Naive B cell (primary cell): ENCODE measurements at places on chromosomes 5 and 9. TPM values are rescaled to one million over a fixed set of nuclear protein-coding genes. Genes with fewer than 3 reads are reported as not detected.

DNA sequence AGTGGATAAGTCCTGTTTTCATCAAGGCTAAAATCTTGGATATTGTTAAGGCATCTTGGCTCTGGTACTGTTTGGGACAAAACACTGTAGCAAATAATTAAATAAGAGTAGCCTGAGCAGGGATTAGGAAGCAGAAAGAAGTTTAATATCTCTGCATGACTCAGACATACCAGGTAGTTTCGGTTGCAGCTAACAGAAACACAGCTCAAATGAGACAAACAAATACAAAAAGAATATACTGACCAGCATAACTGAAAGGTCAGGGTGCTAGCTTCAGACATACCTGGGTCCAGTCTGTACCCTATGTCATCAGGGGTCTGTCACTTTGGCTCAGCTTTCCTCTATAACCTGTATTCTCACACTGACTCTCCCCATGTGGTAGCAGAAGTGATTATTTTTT, 156.4 kb upstream of the MAP3K1 start:
- H3K27ac ChIP-seq = no peak overlapping the region
- H3K27me3 ChIP-seq = no peaks in the 10 kb centered on the region
- H3K4me3 ChIP-seq = no peak overlapping the region

GRCh38 chr5:73801686-73802085, 175.7 kb downstream of the ARHGEF28 start:
- H3K27ac ChIP-seq = no peak overlapping the region
- no peaks in the 10 kb centered on the region for H3K4me1 ChIP-seq
- H3K36me3 ChIP-seq = no peaks in the 10 kb centered on the region
- no peak overlapping the region for H3K4me3 ChIP-seq

The CCNO gene
- not detected for polyA plus RNA-seq

- peaks cover 7% of the 10 kb centered on the region for H3K27me3 ChIP-seq
- H3K4me1 ChIP-seq = no peaks in the 10 kb centered on the region
- H3K36me3 ChIP-seq = no peaks in the 10 kb centered on the region
- no peak overlapping the region for H3K4me3 ChIP-seq
Observed at GRCh38 chr5:140591747-140592372, 27.2 kb downstream of the SLC35A4 start.

GRCh38 chr9:29717631-29718030, 2144.3 kb upstream of the C9orf72 start:
- H3K36me3 ChIP-seq = no peaks in the 10 kb centered on the region
- no peak overlapping the region for H3K4me3 ChIP-seq
- H3K4me1 ChIP-seq = no peaks in the 10 kb centered on the region
- H3K27me3 ChIP-seq = no peaks in the 10 kb centered on the region
- no peak for DNase-seq

DNA sequence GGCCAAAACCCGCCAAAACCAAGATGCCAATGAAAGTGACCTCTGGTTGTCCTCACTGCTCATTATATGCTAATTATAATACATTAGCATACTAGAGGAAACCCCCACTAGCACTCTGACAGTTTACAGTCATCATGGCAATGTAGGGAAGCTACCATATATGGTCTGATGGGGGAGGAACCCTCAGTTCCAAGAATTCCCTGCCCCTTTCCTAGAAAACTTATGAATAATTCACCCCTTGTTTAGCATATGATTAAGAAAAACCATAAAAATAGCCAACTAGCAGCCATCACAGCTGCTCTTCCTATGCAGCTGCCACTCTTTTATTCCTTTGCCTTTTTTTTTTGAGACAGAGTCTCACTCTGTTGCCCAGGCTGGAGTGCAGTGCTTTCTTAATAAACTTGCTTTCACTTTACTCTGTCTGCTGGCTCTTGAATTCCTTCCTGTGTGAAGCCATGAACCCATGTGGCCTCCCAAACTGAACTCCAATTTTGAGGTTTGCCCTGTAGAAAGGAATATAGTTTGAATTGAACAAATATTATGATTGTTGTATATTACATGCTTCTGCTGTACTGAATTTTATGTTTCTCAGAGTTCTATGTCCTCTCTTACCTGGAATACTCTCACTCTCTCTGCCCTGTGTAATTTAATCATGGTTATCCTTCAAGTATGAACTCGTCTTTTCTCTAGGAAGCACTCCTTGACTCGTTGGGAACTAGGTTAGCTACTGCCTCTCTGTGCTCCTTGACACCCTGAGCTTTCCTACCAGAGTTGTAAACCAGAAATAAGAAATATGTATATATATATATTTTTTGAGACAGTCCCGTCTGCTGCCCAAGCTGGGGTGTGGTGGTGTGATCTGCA, 59.8 kb downstream of the KIAA1958 start:
- no peaks in the 10 kb centered on the region for H3K27me3 ChIP-seq
- H3K27ac ChIP-seq = no peak overlapping the region
- no peaks in the 10 kb centered on the region for H3K36me3 ChIP-seq
- DNase-seq = no peak
- H3K4me1 ChIP-seq = peaks cover 26% of the 10 kb centered on the region
- H3K4me3 ChIP-seq = no peak overlapping the region

- peaks cover 3% of the 10 kb centered on the region for H3K27me3 ChIP-seq
- no peak overlapping the region for H3K27ac ChIP-seq
- H3K4me3 ChIP-seq = no peak overlapping the region
- H3K36me3 ChIP-seq = no peaks in the 10 kb centered on the region
Observed at GRCh38 chr9:88682431-88682831, 147.5 kb downstream of the NXNL2 start.

The NUTM2F gene
- not detected for polyA plus RNA-seq

- no peak overlapping the region for H3K4me3 ChIP-seq
- H3K27me3 ChIP-seq = peaks cover 14% of the 10 kb centered on the region
- no peaks in the 10 kb centered on the region for H3K36me3 ChIP-seq
- H3K27ac ChIP-seq = no peak overlapping the region
- DNase-seq = no peak
- peaks cover 4% of the 10 kb centered on the region for H3K4me1 ChIP-seq
Observed at GRCh38 chr5:10286862-10287227, 20.9 kb downstream of the CMBL start.

- DNase-seq = no peak
- no peaks in the 10 kb centered on the region for H3K4me1 ChIP-seq
- no peak overlapping the region for H3K27ac ChIP-seq
- no peak overlapping the region for H3K4me3 ChIP-seq
Observed at GRCh38 chr5:55932700-55933099, 62.1 kb downstream of the IL6ST start.

The CDH12 gene
- polyA plus RNA-seq = not detected

GRCh38 chr9:35729700-35730485, 2.1 kb downstream of the TLN1 start:
- H3K4me1 ChIP-seq = peaks cover 11% of the 10 kb centered on the region
- H3K27ac ChIP-seq = peak overlapping the region; percentile 92
- DNase-seq = no peak
- H3K4me3 ChIP-seq = no peak overlapping the region

DNA sequence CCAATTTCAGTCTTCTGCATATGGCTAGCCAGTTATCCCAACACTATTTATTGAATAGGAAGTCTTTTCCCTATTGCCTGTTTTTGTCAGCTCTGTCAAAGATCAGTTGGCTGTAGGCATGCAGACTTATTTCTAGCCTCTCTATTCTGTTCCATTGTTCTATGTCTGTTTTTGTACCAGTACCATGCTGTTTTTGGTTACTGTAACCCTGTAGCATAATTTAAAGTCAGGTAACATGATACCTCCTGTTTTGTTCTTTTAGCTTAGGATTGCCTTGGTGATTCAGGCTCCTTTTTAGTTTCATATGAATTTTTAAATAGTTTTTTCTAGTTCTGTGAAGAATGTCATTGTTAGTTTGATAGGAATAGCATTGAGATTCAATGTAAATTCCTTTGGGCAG, 104.9 kb upstream of the SLCO6A1 start:
- no peak for DNase-seq
- no peaks in the 10 kb centered on the region for H3K4me1 ChIP-seq
- H3K36me3 ChIP-seq = no peaks in the 10 kb centered on the region
- H3K27me3 ChIP-seq = no peaks in the 10 kb centered on the region
- no peak overlapping the region for H3K4me3 ChIP-seq
- H3K27ac ChIP-seq = no peak overlapping the region

DNA sequence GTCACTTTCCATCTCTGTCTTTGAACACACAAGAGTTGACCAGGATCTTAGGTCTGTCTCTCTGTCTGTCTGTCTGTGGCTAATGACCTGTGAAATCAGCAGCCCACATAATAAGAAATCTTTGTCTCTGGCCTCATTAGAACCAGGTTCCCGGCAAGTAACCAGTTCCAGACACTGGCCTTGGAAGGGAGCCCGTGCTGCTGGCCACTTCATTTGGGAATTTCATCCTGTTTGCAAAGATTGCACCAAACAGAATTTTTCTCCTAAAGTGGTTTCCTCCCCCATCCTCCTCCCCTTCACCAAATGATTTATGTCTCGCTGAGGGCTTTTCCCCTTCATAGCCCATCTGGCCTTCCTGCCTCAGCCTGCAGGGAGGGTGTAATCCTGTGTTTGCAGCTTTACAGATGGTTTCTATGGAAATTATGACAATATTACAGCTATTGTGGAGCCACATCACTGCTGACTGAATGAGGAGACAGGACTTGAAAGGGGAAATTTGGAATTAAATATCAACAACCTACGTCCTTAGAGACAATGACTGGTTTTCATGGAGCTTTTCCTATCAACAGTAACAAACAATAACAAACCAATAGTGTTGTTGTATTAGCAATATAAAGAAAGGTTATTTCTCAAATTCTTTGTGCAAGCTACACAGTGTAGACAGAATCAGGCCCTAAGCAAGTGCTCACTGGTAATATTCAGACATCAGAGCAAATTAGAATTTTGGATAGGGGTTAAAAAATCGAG, 25.7 kb downstream of the DPYSL3 start:
- H3K4me1 ChIP-seq = peaks cover 9% of the 10 kb centered on the region
- no peak for DNase-seq
- no peak overlapping the region for H3K27ac ChIP-seq
- peaks cover 19% of the 10 kb centered on the region for H3K27me3 ChIP-seq
- H3K4me3 ChIP-seq = no peak overlapping the region

The TRPM6 gene
- not detected for polyA plus RNA-seq

DNA sequence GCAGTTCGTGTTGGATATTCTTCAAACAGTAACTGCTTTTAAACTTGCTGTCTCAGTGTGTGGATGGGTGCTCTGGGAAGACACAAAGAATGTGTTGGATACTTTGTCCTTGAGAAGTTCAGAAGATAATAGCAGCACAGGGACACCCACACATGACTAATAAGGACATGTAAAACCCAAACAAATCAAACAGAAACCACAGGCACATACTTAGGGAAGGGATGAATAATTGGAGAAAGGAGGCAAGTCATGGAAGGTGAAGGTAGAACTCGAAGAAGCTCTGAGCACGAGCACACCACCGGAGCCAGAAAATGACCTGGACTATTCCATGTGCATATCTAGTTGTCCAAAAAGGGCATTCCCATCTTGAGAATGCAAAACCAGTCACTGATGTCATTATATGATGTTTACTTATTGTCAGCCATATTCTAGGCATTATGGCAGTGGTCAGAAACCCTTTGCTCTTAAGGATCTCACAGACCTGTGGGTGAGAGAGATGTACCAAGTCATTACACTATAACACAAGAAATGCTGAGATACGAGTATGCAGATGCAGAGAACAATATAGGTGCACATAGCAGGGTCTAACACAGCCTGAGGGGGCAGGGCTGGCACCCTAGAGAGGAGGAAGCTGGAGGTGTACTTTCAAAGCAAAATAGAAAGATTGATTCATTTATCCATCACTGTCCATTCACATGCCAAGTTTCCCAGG, 152.9 kb downstream of the PIK3R1 start:
- peaks cover 37% of the 10 kb centered on the region for H3K4me1 ChIP-seq
- peaks cover 8% of the 10 kb centered on the region for H3K36me3 ChIP-seq
- no peaks in the 10 kb centered on the region for H3K27me3 ChIP-seq
- no peak for DNase-seq
- H3K27ac ChIP-seq = peak overlapping the region; percentile 60
- H3K4me3 ChIP-seq = peak overlapping the region; percentile 61

GRCh38 chr9:8614926-8615440, 815.4 kb upstream of the DMAC1 start:
- no peaks in the 10 kb centered on the region for H3K36me3 ChIP-seq
- no peaks in the 10 kb centered on the region for H3K27me3 ChIP-seq
- H3K4me3 ChIP-seq = no peak overlapping the region
- no peak for DNase-seq
- H3K4me1 ChIP-seq = no peaks in the 10 kb centered on the region

GRCh38 chr5:79023348-79023747, 38.2 kb upstream of the ARSB start:
- no peak for DNase-seq
- H3K27ac ChIP-seq = no peak overlapping the region
- peaks cover 50% of the 10 kb centered on the region for H3K27me3 ChIP-seq
- no peak overlapping the region for H3K4me3 ChIP-seq
- H3K36me3 ChIP-seq = no peaks in the 10 kb centered on the region

- no peak overlapping the region for H3K4me3 ChIP-seq
- H3K36me3 ChIP-seq = no peaks in the 10 kb centered on the region
- no peak overlapping the region for H3K27ac ChIP-seq
- peaks cover 10% of the 10 kb centered on the region for H3K27me3 ChIP-seq
Observed at GRCh38 chr5:149038336-149039080, 24.4 kb downstream of the SH3TC2 start.

DNA sequence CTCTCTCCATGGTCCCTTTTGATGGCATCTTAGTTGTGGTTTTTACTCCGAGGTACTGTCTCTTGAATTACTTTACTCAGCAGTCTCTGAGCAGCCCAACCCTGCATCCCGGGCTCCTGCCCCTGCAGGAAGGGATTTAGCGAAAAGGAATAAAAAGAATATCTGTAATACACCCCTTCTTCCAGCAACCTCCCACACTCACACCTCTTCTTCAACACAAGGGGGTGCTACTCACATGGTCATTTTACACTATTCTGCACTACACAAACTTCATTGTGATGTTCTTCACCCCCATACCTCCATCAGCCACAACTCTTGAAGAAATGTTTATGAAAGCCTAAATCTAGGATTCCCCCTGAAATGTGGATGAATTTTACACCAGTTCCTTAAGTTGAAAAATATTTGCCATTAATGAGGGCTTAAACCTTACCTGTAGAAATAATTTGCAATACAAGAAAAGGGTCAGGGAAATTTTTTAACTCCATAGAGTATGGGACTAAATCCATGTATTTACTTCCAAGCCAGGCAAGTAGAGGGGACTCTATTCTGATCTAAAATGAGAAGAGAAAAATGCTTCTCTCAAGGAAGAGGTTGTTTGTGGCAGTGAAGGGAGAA, 26.0 kb downstream of the TPD52L3 start:
- peak; percentile 60 for DNase-seq
- H3K36me3 ChIP-seq = no peaks in the 10 kb centered on the region
- peaks cover 4% of the 10 kb centered on the region for H3K4me1 ChIP-seq
- H3K4me3 ChIP-seq = no peak overlapping the region

The ZNF608 gene
- polyA plus RNA-seq = 7.0 TPM

- H3K27me3 ChIP-seq = peaks cover 71% of the 10 kb centered on the region
- no peaks in the 10 kb centered on the region for H3K36me3 ChIP-seq
- no peak overlapping the region for H3K27ac ChIP-seq
- DNase-seq = no peak
- no peaks in the 10 kb centered on the region for H3K4me1 ChIP-seq
Observed at GRCh38 chr9:4305065-4305985, 5.5 kb upstream of the GLIS3 start.

GRCh38 chr9:107733523-107733894, 243.9 kb upstream of the KLF4 start:
- H3K4me3 ChIP-seq = no peak overlapping the region
- no peaks in the 10 kb centered on the region for H3K36me3 ChIP-seq
- no peak for DNase-seq

- no peaks in the 10 kb centered on the region for H3K36me3 ChIP-seq
- no peaks in the 10 kb centered on the region for H3K4me1 ChIP-seq
- H3K4me3 ChIP-seq = no peak overlapping the region
- DNase-seq = no peak
Observed at GRCh38 chr5:71872311-71872864, 153.3 kb downstream of the CARTPT start.

- peaks cover 9% of the 10 kb centered on the region for H3K36me3 ChIP-seq
- no peaks in the 10 kb centered on the region for H3K27me3 ChIP-seq
- DNase-seq = no peak
Observed at GRCh38 chr9:93013856-93014582, 44.5 kb upstream of the SUSD3 start.
